ENCODE measurements at places on chromosomes 13 and 19.

DNA sequence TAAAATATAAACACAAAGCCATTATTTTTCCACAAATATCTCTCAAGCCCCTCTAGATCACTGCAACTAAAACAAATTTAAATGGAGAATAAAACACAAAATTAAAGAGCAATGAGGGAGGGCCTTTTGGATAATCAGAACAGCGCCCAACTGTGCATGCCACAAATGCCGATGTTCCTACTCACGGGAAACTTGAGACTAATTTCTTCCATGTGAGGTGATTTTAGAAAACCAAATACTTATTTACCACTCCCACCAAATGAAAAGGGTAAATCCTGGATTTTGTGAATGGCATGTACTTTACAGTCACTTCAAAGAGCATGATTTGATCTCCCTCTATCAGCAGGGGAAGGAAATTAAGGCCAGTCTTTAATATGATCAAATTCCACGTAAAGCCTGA is 74.8 kb downstream of the SLC7A1 start:
- peak; percentile 86 for DNase-seq

- no peak for DNase-seq
These were observed 16.3 kb downstream of the DPP9 start for GRCh38 chr19:4707322-4707721.

DNA sequence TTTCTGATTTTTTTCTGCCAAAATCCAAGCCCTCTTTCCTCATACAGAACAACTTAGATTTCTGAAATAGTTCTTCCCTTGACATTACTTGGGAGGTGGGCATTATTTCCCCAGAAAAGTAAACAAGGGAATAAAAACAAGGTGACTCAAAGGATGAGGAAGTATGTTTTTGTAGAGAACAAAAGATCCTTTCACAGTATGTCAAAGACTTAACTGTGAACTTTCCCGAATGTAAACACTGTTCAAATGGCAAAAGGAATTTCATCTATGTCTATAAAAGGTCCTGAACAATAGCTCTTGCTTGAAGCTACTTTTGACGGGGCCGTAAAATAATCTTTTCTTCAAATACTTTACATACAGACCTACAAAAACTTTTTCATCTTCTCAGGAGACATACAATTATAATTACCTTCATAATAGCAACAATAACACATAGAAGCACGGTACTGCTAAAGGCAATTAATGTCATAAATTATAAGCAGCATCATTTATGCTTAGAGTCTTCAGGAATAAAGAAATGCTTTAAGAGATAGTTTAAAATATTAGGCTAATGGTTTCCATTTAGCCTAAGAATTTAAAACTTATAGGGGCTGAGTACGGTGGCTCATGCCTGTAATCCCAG is 191.1 kb downstream of the RGCC start:
- DNase-seq, result peak; percentile 87

DNA sequence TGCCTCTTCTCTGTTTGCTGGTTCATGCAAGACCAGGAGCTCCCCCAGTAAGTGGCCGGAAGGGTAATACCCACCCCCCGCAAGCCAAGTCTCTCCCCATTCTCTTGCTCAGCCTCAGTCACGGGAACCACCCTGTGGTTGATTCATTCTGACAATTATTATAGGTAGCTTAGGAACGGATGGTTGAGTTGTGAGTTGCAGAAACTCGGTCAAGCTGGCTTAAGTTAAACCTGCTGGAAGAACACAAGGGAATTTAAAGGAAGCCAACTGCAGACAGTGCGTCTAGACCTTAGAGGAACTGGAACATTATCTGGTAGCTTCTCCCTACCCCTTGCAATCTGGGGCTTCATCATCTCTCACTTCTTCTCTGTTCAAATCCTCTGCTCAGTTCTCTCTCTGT is 8.9 kb downstream of the FPR1 start:
- DNase-seq, result peak; percentile 96

GRCh38 chr13:79398915-79399314 is 7.1 kb downstream of the RBM26 start:
- DNase-seq, result no peak

DNA sequence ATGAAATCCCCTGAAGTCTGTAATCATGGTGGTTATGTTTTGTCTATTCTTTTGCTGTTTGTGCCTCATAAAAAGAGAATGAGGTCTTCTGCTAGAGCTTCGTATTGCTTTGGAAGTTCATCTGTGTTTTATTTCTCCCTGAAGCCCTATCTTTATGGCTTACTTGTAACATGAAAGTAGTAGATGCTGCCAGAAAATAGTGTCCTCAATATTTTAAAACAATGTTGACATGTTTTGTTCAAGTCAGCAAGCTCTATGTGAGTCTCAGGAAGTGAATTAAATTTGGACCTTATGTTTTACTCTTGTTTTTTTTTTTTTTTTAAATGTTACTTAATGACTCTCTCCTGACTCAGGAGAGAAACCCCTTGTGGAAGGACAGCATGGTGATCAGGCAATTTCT is 130.5 kb downstream of the B3GLCT start:
- DNase-seq, result no peak
